Left kidney (tissue), 8 donors: ENCODE measurements at places on chromosomes 6 and 20. TPM values are rescaled to one million over a fixed set of nuclear protein-coding genes. Genes with fewer than 3 reads are reported as not detected.

DNA sequence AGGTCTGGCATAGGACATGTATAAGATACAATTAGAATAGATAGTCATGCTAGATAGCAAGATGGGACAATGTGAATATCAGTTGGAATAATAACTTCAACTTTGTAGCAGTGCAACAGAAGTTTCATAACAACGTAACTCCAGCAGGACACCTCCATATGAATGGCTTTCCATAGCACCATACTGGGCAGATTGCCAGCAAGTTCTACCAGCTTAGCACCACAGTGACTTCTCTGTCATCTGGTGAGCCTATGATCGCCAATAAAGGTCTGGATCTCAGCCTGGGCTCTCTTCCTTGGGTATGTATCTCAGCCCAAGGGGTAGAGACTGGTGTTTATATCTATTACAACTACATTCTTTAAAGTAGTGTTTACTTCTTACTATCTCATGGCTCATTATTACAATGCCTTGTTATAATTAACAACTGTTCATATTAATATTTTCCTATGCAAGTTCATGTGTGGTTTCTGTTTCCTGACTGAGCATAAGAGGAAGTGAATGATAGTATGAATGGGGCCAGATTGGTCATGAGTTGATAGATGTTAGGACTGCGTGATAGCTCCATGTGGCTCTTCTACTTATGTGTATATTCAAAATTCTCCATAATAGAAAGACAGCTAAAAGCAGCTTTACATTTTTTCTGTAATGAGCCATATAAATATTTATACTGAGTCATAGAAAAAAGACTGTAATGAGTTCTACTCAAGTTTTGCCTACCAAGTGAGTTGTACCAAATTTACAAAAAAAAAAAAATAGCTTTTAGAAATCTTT, 22.9 kb downstream of the HTR1B start:
- DNase-seq, result no peak

- DNase-seq, result no peak
Observed at GRCh38 chr20:2314759-2315439, 19.1 kb downstream of the TGM3 start.

DTD1 gene
- 28.3 TPM for polyA plus RNA-seq

CDC25B gene
- 41.7 TPM for polyA plus RNA-seq

TREML2 gene
- 0.07 TPM for polyA plus RNA-seq

DNA sequence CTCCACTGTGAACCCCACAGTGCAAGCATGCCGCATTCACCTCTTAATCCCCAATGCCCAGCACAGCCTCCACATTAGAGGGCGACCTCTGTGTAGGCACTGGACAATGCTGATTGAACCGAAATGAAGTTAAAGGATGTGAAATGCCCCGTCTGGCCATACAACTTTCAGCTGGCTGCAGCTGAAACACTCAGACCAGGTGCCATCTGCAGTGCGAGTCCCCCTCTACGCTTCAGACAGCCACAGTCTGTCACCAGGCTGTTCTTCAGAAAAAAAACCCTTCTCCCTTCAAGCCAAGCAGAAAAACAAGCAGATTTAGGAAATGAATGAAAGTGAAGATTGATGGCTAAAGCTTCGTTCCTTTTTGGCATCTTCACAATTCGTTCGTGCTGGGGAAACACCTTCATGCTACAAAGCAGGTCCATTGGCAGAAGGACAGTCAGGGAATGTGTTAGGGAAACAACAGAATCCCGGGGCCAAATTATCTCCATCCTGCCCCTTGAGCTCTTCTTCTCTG, 44.7 kb downstream of the TNFAIP3 start:
- no peak for DNase-seq

DNA sequence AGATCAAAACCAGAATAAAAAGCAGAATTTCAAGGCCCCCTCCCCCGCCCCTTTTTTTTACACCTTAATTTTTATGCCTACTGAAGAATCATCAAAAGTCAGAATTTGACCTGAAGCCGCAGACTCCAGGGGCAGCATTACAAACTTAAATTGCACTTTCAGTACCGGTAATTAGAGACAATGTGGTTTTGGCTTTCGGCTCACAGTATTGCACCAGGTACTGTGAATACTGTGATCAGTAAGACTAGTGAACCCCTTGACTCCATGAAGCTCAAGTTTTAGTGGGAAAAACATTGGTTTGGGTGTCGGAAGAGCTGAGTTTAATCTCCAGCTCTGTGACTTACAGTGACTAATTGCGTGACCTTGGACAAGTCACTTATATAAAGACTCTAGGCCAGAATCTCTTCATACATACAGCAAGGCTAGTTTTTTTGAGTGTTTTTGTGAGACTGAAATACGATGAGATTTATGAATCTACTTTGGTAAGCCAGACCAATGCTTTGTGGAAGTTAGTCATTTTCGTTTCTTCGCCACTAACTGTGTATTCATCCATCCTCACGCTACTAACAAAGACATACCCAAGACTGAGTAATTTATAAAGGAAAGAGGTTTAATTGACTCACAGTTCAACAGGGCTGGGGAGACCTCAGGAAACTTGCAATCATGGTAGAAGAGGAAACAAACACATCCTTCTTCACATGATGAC, 114.7 kb downstream of the SASH1 start:
- DNase-seq, result no peak
